ENCODE measurements at places on chromosomes 2 and 18. TPM values are rescaled to one million over a fixed set of nuclear protein-coding genes. Genes with fewer than 3 reads are reported as not detected.

- no peak for DNase-seq
Observed at GRCh38 chr18:54250846-54251261, 18.5 kb upstream of the POLI start.

DNA sequence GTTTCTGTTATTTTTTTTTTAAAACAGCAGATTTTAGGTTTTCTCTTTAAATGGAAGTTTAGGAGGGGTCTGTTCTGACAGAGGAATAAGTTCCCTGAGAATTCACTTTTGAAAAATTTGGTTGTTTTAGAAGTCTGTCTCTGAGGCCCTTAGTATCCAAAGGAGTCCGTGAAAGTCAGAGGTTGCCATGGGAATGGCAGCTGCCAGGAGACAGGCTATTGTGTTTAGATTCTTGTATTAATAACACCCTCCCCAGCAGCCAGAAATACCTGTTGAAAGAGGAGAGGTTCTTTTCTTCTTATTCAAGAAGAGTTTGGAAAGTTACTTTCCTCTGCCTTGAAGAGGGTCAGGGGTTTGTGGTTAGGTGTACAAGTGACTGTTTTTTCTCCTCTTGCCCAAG is 29.5 kb downstream of the TNP1 start:
- no peak for DNase-seq

DNA sequence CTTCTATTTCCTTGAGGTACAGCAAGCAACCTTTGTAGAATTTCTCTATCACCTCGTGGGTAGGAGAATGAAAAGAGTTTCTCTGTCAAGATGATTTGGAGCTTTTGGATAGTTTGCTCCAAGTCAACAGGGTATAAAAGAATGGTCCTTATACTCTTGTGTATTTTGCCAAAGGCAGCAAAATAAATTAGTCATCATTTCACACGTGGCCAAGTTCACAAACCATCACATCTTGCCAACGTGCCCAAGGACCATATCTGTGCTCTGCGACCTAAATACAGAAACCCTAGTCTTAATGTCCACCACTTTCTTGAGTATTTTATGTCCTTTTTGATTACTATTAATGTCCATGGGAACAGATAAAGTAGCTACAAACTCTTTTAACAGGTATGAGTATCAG is 262.9 kb downstream of the AFF3 start:
- DNase-seq = no peak

GRCh38 chr18:79935499-79935898 is 16.0 kb downstream of the SLC66A2 start:
- no peak for DNase-seq

GRCh38 chr18:59800897-59801296 is 98.9 kb upstream of the PMAIP1 start:
- DNase-seq = no peak

DNA sequence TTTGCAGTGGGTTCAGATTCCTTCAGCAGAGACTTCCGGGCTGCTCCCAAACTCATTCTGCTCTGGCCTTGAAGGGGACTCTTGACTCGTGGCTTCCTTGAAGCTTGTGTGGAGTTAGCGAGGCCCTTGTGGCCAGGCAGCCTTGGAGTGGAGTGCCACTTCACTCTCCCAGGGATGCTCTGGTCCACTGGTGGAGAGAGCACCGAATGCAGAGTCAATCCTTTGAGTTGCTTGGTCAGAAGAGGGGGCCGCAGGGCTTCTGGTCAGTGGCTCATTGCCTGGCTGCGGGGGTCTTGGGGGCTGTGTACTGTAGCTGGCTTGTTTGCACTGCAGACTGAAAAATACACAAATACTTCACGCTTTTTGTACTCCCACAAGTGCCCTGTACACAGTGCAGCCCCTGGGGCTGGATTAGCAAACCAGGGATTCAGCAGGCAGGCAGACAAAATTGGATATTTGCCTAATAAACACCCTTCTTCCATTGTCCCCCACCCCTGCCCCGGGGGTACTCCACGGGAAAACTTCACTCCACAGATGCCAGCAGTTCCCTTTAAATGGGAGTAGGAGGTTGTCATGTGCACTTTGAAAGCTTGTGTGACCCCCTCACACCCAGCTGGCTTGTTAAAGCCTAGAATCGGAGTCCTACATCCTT is 3.2 kb downstream of the GLI2 start:
- no peak for DNase-seq

- no peak for DNase-seq
Observed at GRCh38 chr18:58802959-58803358, 61.7 kb upstream of the ZNF532 start.

GRCh38 chr2:150911766-150912280 is 349.8 kb downstream of the RBM43 start:
- no peak for DNase-seq

GRCh38 chr18:64219517-64219916 is 70.6 kb upstream of the LINC00305 start:
- peak; percentile 49 for DNase-seq

- no peak for DNase-seq
Observed at GRCh38 chr2:71619230-71619741, 165.9 kb downstream of the DYSF start.

DNA sequence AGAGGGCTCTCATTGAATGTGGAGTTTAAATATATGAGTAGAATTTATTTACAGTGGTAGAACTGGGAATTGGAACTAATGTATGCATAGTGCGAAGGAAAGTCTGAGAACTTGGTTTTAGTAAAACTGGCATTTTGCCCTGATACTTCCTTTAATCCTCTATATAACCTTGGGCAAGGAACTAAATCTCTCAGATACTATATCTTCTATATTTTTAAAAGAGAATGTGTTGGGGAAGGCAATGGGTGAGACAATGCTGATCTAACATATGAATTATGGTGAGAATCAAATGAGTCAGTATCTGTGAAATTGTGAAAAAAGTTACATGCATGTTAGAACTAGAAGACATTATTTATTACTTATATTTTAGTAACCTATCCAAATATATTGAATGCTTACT is 2109.4 kb upstream of the PIK3C3 start:
- no peak for DNase-seq

DNA sequence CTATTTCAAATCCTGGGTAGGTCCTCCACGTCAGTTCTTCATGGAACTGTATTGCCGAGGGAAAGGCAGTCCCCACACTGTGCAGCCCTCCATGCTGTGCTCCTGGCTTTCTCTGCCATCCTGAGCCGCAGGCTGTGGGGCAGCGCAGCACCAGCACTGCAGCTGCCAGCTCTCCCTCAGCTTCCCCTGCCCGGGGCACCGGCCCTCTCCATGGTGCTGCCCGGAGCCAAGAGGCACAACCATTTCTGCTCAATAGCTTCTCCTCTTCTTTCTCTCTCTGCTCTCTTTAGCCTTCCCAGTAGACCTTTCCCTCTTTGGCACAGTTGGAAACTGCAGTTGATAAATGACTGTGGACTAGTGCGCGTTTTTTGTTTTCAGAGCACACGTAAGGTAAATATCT is 12.1 kb downstream of the ANKRD23 start:
- DNase-seq = no peak

DNA sequence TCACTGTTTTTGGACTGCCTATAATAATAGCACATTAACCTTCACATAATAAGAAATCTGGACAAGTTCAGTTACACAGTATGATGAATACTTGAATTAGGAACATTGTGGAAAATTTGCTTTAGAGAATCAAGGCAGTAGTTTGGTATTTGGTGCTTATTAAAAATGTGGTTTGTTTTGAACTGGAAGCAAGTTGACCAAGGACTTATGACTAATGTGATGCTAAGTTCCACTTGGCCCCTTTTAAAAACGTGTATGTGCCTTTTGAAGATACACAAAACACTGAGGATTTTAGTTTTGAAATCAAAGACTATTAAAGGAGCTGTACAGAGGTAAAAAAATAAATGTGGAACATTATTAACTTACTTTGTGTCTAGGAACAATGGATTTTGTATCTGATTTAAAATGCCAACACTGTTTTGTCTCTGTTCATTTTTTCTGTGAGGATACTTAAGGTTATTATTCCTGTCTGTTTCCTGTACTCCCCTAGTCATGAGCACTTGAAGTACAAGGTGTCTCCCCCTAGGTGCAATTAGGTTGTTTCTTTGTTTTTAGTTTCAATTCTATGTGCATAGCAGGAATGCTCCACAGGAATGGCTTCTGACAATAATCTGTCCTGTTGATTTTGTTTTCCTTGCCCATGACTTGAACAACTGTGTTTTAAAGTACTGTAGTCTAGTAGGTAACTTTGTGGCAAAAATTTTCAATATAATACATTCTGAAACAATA is 49.6 kb upstream of the PTH2R start:
- DNase-seq = no peak

- no peak for DNase-seq
Observed at GRCh38 chr2:102755284-102755683, 6.5 kb upstream of the TMEM182 start.

ZAP70 gene
- 2.5 TPM for polyA plus RNA-seq

ATOH8 gene
- polyA plus RNA-seq = 16.0 TPM

STEAP3 gene
- 1.5 TPM for polyA plus RNA-seq

FAM110C gene
- polyA plus RNA-seq = 13.4 TPM

CXCR1 gene
- polyA plus RNA-seq = 0.16 TPM

ASB3 gene
- 26.6 TPM for polyA plus RNA-seq

APOB gene
- polyA plus RNA-seq = 3.1 TPM

RRM2 gene
- 44.8 TPM for polyA plus RNA-seq

ANKRD29 gene
- polyA plus RNA-seq = 0.95 TPM

TNS1 gene
- 60.6 TPM for polyA plus RNA-seq

KYNU gene
- polyA plus RNA-seq = 5.5 TPM

AUP1 gene
- polyA plus RNA-seq = 113 TPM

SNORC gene
- polyA plus RNA-seq = 2.8 TPM

LAMA1 gene
- polyA plus RNA-seq = 77.7 TPM

RPL31 gene
- polyA plus RNA-seq = 2,489 TPM
